ENCODE measurements at places on chromosomes 2 and 18.

- DNase-seq = no peak
Measured at GRCh38 chr2:240737512-240737911, 45.8 kb downstream of the AQP12A start.

DNA sequence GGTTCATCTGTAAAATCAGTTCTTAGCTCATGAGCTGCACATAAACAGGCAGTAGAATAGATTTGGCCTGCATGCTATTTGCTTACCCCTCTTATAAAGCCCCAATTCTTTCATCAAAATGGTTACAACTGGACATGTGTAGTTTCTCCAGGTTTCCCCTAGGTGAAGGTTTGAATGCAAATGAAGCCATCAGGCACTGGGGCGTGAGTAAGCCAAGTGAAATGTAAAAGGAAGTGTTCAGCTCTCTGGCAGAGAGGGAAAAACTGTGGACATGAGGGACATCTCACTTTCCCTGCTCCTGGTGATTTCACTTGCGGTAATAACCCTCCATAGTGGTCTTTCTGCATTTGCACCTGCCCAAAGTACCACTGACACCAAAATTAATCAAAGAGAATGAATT is 1402.3 kb upstream of the LRRTM1 start:
- no peak for DNase-seq

DNA sequence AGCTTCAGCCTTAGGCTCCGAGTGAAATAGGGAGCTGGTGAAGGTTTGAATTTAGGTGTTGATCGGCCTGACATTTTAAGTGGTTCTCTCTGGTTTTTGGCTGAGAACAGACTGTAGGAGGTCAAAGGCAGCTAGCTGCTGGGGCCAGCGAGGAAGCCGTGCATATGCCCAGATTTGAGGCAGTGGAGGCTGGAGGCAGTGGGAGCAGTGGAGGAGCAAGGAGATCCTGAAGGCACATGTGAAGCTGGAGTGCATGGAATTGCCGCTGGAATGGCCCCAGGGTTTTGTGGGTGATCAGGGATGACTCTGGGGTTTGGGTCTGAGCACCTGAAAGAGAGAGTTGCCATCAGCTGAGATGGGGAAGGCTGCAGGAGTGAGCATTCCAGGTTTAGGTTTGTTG is 25.1 kb downstream of the STEAP3 start:
- no peak for DNase-seq

DNA sequence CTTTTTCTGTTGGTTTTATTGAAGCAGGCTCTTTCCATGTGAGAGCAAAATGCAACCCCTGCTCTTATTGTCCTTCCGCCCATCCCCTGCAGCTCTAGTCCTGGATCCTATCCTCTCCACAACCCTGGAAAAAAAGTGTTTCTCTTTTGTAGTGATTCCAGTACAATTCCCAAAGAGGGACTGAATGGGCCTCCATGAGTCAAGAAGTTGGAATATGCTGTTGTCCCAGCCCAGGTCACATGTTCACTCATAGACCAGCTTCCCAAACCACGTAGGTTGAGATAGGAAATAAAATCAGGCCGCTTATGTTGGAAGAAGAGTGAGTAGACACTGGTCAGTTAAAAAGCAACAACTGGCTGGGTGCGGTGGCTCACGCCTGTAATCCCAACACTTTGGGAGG is 39.4 kb downstream of the CPO start:
- no peak for DNase-seq

DNA sequence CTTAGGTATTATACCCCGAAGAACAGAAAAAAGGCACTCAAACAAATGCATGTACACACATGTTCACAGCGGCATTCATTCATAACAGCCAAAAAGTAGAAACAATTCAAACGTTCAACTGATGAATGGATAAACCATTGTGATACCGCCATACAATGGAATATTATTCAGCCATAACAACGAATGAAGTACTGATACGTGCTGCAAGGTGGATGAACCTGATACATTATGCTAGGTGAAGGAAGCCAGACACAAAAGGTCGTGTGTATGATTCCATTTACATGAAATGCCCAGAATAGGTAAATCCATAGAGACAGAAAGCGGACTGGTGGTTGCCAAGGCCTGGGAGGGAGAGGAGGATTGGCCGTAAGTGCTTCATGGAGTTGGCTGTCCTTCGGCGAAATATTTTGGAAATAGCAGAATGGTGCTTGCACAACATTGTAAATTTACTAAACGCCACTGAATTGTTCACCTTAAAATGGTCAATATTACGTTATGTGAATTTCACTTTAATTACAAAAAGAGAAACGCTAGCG is 750 bp upstream of the RMP24 start:
- no peak for DNase-seq

GRCh38 chr2:111632661-111633060 is 251.3 kb downstream of the ANAPC1 start:
- DNase-seq = no peak

GRCh38 chr18:62617793-62618591 is 95.2 kb downstream of the ZCCHC2 start:
- no peak for DNase-seq

GRCh38 chr2:152084076-152084475 is 14.8 kb downstream of the CACNB4 start:
- DNase-seq = no peak

GRCh38 chr2:10629819-10630532 is 59.8 kb downstream of the NOL10 start:
- DNase-seq = no peak

DNA sequence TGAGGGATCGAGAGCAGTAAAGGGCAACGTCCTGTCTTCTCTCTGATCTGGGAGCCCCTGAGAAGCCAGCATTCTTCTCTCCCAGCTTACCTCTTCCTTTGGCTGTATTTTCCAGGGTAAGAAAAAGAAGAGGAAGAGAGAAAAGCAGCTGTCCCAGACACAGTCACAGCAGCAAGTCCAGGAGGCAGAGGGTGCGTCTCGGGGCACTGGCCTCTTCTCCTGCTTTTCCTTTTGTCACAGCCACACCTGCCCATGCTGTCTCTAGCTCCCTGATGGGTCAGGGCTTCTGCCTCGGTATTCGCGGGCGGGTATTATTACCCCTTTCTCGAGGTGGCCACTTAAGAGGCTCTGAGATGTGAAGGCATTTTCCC is 20.3 kb downstream of the TGOLN2 start:
- no peak for DNase-seq

GRCh38 chr2:54671875-54672589 is 51.4 kb upstream of the EML6 start:
- DNase-seq = no peak

DNA sequence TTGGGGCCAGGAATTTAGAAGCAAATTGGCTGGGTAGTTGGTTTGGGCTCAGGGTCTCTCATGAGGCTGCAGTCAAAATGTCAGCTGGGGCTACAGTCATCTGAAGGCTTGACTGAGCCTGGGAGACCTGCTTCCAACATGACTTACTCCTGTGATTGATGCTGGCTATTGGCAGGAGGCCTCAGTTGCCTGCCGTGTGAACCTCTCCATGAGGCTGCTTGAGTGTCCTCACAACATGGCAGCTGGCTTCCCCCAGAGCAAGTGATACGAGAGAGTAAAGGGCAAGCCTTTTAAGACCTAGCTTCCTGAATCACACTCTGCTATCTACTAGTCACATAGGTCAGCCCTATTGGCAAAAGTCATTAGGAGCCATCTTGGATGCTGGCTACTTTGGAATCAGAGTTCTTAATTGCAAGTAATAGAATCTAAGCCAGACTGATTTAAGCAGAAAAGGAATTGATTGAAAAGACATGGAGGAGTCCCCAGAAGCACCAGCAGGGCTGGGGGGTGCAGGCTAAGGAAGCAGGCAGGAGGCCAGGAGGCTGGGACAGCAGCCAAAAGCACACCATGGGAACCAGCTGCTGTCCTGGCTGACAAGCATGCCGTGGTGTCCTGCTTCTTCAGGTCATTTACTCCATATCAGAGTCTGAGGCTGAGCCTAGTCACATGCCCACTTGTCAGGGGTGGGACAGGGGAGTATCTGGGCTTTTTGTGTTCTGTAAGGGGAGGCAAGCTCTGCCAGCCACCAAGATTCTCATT is 7.8 kb upstream of the GIGYF2 start:
- no peak for DNase-seq

DNA sequence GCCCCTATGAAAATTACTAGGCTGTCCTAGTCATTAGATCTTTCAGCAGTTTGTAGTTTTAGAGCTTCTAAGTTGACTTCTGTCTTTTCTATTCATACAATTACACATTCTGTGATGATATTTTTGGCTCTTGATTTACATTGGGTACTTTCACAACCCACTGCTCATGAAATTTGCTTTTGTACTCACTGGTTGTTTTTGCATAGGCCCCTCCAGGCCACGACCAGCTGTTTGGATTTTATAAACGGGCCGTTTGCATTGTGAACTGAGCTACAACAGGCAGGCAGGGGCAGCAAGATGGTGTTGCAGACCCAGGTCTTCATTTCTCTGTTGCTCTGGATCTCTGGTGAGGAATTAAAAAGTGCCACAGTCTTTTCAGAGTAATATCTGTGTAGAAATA is 193.8 kb downstream of the RPIA start:
- no peak for DNase-seq

DNA sequence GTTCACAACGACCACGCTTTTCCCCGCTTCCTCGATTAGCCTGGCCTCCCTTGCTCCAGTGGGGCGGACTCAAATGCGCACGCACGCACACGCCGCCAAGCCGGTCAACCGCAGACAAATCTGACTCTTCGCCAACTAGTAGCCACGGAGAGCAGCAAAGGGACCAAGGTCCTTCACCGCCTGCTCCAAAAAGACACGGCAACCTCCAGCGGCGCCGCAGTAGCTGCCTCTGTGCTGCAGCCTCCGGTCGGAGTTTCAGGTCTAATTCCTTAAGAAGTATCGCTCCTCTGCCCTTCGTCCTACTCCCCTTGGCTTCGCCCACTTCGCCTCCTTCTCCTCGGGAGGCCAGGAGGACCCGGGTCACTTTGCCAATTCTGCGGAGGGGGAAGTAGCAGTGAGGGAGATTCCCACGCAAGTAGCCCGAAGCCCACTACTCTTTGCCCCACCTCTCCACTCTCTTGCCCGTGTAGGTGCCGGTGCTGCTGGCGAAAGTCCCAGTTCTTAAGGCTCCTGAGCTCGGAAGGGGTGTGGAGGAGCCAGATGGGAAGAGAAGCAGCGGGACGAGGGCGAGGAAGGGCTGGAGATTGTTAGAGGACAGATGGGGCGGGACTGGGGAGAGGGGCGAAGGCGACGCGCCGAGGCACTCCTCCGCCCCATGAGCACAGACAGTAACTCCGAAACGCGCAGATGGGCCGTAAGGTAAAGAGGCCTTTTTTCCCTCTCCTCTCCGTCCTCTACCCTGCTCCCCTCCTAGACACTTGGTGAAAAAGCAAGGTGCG is 615 bp downstream of the AKAIN1 start:
- no peak for DNase-seq

DNA sequence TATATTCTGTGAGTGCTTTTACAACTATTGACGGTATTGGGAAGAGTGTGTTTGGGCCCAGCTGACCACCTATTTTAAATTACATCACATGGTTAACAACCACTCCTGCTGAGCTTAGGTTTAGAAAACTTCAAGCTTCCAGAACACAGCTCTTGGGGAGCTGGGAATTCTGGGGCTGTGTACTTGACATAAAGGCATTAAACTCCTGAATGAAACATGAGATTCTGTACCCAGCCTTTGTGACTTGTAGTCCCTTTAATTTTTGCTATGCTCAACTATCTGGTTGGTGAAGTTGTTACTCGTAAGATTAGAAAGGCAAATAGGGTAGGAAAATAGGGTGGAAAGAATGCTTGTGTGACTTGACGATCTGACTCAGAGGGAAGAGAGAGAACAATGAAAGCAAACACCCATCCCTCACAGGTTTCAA is 66.9 kb downstream of the LTBP1 start:
- DNase-seq = no peak

DNA sequence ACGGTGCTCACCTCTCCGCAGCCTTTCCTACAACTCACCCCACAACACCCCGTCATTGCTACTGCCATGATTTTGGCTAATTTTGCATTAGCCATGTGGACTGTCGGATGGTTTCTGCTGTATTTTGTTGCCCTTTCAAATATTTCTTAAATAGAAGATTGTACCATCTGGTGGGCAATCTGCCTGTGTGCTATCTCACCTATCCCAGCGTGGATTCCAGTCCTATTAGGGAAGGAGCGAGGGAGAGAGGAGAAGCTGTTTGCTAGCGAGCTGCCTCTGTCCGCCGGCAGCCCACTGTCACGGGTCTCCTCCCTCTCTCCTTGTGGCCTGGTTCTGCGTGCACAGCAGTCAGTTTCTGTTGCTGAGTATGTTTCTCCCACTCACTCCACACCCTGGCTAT is 336.2 kb downstream of the TXNL1 start:
- DNase-seq = no peak

- DNase-seq = no peak
Measured at GRCh38 chr2:60316381-60317033, 236.9 kb downstream of the BCL11A start.

DNA sequence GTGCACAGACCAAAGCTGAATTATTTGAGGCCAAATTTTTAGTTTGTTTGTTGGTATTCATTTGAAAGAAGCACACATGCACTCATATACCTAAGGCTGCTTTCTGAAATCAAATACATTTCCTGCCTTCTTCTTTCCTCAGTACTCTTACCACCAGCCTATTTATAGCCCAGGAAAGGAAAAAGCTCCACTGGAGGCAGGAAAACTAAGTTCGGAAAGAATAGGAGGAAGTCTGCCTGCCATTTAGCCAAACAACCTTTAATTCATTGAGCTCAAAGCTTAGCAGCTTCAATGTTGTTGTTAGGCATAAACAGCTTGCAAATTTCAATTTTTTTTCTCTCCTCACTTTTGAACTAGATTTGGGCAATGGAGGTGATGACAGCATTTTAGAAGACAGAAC is 40.4 kb upstream of the RASGRP3 start:
- no peak for DNase-seq

- DNase-seq = no peak
Measured at GRCh38 chr18:58556331-58557007, 72.4 kb downstream of the ALPK2 start.

DNA sequence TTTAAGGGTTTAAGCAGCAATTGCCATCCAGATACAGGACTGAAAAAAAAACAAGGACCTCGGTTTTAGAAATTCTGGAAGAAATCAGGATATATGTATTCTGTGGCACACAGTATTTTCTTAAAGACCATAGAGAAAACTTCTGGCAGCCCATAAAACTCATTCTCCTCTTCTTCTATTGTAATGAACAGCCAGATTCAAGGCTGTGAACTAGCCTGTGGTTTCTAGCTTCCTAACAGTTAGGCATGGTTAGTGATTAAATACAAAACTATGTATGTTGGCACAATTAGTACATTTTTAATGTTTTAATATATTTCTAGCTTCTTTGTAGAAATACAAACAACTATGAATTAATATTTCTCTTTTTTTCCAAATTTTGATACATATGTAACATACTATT is 555.7 kb downstream of the DSC3 start:
- no peak for DNase-seq

- DNase-seq = no peak
Measured at GRCh38 chr2:62662554-62662953, 43.0 kb upstream of the EHBP1 start.

Data from stimulated activated CD4-positive, alpha-beta T cell treated with anti-CD3 and anti-CD28 coated beads, Interleukin-1b, Interleukin-23, amount 100 ng/mL, for 1 hour (primary cell).